WTC11 (cell line): ENCODE measurements at places on chromosomes 3 and 15. TPM values are rescaled to one million over a fixed set of nuclear protein-coding genes. Genes with fewer than 3 reads are reported as not detected.

DNA sequence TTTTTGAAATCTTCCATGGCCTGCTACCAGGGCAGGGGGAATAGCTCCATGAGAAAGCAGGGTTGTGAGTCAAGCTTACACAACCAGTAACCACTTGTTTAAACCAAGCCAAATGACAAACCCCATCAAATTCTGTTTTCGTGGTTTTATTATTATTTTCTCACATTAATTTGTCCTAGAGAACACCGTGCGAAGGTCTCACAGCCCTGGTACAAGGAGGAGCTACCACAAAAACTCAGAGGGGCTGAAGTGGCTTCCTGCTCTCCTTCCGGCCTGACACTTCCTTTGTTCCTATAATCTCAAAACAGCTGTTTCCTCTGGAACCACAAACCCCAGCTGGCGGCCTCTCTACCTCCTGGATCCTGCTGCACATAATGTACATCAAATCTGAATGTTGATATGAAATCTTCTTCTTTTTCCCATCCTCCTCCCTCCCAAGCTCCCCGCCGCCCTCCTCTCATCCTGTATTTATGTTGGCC, 375.9 kb downstream of the MCTP2 start:
- no peak for DNase-seq

DNA sequence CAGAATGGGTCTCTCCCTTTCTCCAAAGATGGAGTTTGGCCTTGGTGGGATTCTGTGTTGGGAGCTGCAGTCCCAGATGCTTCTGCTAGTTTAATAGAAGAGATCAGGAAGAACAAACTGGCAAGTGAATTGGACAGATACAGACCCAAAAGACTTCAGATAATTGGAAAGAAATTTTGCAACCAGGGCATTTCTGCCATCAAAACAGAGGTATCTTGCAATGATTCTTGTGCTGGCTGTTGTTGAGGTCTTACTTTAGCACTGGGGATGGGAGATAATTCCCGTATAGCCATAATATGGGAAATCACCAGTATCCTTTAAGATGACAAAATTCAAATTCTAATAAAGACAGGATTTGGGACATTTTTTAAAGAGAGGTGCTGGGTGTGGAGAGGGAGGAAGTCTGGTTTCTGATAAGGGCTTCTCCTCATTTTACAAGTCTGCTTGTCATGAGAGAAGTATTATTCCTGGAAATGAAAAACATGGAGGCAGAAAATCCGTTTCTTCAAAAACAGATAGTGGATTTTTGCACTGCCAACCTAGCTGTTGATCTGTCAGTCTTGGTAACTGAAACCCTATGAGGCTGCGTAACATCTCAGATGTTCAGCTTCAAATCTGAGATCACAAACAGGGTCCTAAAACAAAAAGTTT, 40.1 kb downstream of the FNDC3B start:
- no peak for DNase-seq

DNA sequence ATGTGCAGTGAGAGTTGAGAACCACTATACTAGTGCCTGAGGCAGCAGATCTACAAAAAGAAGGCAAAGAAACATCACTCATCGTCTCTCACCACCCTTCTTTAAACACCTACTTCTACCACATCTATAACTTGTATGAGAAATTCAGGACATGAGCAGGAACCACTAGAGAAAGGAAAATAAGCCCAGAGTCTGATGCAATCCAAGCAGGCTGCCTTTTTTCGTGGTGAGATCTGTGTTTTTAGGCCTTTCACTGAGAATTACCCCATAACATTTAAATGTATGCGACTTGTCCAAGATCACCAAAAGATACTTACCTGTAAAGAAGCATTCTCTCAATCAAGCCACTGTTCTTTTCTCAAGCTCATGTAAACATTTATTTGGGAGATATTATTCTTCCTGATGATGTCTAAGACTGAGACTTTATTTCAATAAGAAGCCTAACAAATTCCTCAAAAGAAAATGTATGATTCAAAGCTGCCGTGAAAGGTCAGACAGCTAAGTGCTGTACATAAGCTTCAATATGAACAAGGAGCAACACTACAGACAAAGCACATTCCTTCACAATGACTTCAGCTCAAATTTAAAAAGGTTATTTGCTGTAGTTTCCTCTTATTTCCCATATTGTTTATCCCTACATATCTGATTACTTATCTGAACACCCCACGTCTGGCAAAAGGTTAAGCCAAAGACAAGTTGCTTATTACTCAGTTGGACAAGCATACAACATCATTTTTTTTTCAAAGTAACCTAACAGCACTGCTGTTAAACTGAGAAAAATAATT, 16.5 kb downstream of the SPICE1 start:
- DNase-seq, result no peak

DNA sequence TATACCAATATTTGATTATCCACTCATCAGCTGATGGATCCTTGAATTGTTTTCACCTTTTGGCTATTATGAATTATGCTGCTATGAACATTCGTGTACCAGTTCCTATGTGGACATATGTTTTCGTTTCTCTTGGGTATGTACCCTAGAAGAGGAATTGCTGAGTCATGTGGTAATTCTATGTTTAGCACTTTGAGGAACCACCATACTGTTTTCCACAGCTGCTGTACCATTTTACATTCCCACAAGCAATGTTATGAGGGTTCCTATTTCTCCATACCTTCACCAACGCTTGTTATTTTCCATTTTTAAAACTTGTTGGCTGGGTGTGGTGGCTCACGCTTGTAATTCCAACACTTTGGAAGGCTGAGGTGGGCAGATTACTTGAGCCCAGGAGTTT, 62.9 kb downstream of the RPLP1 start:
- no peak for DNase-seq

DNA sequence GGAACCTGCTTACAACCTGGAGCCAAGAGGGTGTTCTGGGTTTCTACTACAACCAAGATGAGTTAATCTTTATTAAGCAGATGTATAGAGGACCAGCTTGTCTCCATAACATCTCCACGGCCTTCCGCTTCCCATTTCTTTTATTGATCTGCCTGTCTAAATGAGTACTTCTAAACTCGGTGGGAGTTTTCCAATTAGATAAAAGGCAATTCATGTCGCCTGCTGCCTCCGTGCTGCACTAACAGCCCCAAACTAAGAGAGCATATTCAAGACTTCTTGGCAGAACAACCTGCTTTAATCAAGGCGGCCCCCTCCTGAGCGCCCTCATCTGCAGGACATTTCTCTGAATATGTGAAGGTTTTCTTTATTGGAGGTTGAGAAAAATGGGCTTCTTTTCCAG, 270.1 kb downstream of the PDCD6IP start:
- DNase-seq, result no peak

DNA sequence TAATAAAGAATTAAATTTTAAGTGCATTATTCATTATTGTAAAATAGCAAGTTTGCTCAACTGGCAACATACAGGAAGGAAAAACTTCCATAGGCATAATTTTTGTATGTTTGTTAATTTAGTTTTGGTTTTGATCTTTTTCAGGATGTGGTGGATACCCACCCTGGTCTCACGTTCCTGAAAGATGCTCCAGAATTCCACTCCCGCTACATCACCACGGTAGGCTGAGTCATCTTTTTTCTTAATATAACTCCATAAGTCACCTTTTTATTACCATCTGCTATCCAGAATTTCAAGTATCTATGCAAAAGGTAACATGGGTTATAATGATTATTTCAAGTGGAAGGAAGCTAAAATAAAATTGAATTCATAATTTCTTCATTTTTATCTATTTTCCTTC, 104.8 kb downstream of the PPP2R3A start:
- DNase-seq, result no peak

DNA sequence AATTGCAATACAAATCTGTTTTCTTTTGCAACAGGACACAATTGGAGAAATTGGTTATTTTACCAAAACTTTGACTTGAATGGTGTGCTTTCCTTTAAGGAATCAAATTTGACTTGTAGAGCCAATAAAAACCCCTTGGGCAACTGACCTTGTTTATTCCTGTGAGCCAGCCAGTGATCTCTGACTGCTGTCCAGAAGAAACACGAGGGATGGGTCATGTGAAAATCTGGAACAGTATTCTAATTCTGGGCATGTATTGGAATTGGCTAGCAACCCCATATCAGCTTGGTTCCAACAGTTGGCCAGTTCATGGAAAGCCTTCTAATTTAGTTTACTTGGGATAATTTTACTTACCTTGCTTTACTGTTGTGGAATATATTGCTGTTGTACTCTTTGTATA, 19.1 kb upstream of the HHATL start:
- no peak for DNase-seq

CELSR3 gene
- 27.9 to 35.7 TPM (median 32.7 TPM) in 3 replicates for total RNA-seq
